ENCODE measurements at places on chromosomes 2 and 18.

GRCh38 chr2:85694052-85695025 is at the start of gene GNLY:
Gene GNLY (plus strand): TSS chr2:85694358. CDS start chr2:85694419, 61 bp downstream.
- DNase-seq: no peak

DNA sequence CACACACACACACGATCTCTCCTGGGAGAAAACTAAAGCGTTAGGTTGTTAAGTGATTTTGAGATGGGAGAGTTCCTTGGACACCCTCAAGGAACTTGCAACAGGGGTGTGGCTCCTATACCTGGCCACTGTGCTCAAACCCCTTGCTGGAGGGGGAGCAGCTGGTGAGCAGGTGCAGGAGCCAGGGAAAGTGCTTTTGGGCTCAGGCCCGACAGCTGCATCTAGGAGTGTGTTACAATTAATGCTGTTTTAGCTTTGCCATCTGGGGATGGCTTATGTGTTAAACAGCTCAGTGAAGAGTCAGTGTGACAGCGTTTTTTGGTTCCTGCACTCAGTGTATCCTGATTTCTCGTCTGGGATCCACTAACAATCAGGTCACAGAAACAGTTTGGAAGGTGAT is 510.8 kb downstream of the TRIB2 start:
- DNase-seq: no peak

- DNase-seq: no peak
These were observed 29.5 kb upstream of the ITGB6 start for GRCh38 chr2:160229591-160229990.

GRCh38 chr2:6977113-6977741 is 60.0 kb downstream of the RNF144A start:
- DNase-seq: no peak

DNA sequence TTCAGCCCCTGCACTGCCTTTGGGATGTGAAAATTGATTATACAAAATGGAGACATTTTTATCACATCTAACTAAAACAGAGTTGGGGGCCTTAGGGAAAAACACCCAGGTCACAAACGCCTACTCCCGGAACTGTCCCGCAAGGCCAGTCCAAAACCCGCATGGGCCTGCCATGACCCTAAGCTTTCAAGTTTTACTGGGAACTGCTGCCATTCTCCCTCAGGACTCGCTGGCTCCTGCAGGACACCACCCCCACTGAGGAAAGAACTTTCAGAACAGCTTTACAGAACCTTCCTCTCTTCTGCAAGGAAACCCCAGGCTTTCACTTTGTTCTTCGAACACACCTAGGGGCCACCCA is 320.4 kb upstream of the HS6ST1 start:
- no peak for DNase-seq

GRCh38 chr2:147636238-147636882 is 208.5 kb upstream of the ACVR2A start:
- DNase-seq: no peak

DNA sequence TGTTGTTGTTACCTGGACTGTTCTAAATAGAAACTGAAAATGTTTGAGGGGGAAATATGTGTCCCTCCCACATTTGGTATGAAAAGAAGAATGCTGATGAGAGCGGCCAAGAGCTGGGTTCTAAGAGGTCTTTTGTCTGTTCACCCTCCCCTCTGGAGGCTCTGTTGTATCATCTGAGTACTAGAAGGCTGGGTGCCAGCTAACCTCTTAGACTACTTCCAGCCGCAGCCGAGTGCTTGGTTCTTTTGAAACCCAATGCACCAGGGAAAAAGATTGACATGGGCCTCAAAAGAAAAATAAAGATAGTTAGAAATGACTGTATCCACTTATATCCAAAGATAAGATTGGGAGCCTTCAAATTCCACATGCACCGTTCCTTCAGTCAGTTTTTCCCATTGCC is 255.9 kb downstream of the TXNL1 start:
- DNase-seq: no peak

GRCh38 chr18:56678836-56679565 is 27.8 kb downstream of the WDR7 start:
- no peak for DNase-seq

DNA sequence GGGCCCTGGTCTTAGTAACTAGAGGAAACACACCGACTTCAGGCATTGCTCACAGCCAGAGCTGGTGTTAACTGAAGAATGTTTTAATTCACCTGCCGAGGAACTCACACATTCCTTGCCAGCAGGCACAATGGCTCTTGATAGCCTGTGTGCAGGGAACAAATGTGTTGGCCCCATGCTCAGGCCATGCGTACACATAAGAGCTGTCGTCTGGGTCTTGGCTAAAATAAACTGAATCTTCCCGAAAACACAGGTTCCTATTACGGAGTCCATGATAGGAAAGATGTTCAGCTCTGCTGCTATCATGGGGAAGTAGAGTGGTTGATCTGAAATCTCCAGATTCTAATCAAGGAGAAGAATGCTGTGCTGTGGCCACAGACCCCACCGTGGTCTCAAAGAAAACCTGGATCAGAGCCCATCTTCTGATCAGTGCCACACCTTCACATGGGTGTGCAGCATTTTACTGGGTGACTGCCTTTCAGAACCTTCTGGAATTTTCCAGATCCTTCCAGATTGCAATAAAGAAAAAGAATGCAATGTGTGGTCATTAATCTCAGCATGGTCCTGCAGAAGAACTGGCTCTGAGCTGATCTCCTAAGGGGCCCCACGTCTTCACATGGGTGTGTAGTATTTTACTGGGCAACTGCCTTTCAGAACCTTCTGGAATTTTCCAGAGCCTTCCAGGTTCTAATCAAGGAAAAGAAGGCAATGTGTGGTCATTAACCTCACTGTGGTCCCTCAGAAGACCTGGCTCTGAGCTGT is 17.2 kb downstream of the MBP start:
- no peak for DNase-seq

DNA sequence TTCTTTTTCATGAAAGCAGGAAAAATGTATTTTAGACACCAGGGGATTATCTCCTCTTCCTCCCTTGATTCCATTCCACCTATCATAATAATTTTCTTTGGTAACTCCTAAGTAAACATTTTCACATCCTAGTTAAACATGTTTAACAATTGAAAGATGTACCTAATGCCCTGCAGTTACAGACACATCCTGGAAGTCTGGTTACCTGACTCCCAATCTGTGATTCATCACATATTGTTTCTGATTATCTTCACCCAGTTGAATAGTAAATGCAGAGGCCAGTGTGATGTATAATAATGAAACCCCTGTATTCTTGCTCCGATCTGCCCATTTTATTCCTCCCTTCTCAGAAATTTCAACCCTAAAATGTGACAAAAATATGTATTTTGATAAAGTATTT is 1237.6 kb upstream of the LRRTM1 start:
- DNase-seq: no peak

Data from GM12891 (cell line).